ENCODE measurements at places on chromosomes 16 and 17. TPM values are rescaled to one million over a fixed set of nuclear protein-coding genes. Genes with fewer than 3 reads are reported as not detected.

DNA sequence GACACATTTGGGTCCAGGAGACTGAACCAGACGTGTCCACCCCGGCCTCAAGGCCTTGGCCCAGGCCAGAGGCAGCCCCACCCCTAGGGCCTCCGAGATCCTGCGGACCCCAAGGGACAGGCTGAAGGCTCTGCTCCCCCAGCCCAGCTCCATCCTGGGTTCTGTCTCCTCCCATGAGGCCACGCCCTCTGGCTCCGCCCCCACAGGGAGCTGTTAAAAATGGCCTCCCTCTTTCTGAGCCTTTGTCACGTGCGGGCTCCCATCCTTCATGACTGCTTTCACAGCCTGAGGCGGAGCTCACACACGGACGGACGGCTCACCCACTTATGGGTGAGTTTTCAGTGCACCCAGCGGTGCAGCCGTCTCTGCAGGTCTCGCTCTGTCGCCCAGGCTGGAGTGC lies 6.5 kb upstream of the CACNA1H start:
- no peak for DNase-seq

DNA sequence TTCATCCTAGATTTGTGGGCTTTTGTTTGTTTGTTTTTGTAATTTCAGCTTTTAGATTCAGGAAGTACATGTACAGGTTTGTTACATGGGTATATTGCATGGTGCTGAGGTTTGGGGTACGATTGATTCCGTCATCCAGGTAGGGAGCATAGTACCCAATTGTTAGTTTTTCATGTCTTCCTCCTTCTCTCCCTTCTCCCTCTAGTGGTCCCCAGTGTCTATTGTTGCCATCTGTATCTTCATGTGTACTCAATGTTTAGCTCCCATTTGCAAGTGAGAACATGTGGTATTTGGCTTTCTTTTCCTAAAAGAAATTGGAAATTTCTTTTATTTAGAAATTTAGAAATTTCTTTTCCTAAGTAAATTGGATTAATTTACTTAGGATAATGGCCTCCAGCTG lies 37.1 kb upstream of the BCAS3 start:
- peak; percentile 11 for DNase-seq

DNA sequence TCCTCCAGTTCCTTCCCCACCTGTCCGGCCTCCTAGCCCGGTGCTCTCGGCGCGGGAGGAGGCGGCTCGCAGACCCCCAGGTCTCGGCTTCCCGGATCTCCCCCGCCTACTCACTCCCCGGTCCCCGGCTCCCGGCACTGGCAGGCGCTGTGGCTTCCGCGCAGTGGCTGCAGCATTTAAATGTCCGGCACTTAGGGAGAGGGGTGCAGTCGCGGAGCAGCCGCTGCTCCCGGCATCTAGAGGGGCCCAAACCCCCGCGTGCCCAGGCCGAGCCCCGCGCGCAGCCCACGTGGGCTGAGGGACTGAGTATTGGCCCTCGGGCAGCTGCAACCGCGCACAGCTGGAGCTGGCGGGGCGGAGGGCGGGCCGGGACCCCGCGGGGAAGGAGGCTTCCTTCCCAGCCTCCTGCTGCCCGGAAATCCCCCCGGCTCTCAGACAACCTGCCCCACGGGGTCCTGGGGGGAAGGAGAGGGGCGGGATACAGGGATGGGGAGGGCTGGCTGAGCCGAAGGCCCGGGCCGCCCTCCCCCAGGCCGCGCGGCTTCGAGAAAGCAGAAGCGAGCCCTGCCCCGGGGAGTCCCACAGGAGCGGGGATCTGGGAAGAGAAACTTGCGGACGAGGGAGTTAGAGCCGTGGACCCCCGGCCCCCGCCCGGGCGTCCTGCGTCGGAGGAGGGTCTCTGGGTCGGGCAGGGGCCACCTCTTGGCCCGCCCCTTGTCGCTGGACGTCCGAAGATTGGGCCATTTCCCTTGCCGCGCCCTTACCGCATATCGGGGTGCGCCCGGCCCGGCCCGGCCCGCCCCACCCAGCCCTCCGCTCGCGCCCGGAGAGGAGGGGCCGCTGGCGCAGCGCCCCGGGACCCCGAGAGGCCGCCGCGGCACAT lies at the start of gene MMP25:
Gene MMP25, plus strand, starts transcription at position 804 of the 883 bp plus-strand sequence. CDS start 357 bp downstream, outside the sequence.
- DNase-seq = no peak

- DNase-seq = peak; percentile 26
Measured at GRCh38 chr16:77674888-77675287, 47.4 kb upstream of the NUDT7 start.

ITGAL gene
- total RNA-seq = not detected

TNFSF13 gene
- total RNA-seq = 31.9 TPM

CASKIN1 gene
- total RNA-seq = 0.15 TPM

C17orf67 gene
- 0.30 TPM for total RNA-seq

DNA sequence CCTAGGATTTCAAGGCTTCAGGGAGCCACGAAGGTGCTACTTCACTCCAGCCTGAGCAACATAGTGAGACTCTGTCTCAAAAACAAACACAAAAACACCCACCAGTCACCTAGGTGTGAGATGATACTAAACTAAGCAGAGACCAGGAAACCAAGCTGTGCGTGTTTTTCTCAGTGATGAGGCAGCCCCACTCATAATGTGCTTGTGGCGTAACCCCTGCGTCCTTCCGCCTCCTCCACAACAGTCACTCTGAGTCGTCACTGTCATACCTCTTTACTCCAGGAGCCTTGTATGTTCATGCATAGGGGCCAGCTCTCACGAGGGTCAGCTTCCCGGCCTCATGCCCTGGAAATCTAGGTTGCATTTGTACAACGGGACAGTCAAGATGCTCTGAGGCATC lies 31.1 kb upstream of the SLC47A1 start:
- no peak for DNase-seq

DNA sequence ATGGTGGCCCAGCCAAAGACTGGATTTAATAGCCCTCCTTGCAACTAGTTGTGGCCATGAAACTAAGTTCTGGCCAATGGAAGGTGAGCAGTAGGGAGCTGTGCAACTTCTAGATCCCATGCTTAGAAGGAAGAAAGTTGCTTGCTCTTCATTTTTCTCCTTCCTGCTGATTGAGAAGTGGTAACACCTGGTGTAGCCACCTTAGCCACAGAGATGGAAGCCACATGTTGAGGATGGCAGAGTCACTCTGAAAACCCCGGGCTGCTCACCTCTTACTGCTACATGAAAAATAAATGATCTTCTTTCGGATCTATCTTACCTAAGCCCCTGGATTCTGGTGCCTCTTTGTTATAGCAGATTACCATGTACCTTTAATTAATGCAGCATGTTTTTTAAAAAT lies 10.3 kb upstream of the ATP5MC1 start:
- DNase-seq = no peak

DNA sequence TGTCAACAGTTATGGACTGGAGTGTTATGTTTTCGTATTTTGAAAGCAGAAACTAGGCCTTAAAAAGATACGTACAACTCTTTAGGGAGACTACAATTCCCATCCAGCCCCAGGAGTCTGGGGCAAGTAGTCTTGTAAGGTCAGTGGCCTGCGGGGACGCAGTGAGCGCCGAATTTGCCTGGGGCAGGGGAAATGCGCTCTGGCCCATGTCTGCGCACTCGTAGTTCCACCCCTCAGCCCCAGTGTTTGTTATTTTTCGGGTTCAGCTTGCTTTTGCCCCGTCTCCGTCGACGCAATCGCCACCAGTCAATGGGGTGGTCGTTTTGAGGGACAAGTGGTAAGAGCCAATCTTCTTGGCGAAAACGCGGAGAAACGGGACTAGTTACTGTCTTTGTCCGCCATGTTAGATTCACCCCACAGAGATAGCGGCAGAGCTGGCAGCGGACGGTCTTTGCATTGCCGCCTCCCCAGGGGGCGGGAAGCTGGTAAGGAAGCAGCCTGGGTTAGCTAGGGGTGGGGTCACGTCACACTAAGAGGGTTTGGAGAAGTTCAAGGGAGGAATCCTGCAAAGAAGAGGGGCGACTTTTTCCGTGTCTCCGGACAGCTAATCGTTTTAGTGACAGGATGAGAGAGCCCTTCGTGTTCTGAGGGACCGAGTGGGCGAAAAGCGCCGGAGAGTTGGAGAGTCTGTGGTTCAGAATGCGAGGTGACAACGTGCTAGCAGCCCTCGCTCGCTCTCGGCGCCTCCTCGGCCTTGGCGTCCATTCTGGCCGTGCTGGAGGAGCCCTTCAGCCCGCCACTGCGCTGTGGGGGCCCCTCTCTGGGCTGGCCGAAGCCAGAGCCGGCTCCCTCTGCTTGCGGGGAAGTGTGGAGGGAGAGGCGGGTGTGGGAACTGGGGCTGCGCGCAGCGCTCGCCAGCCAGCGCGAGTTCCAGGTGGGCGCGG lies 1.1 kb upstream of the BRCA1 start:
- DNase-seq = no peak

DNA sequence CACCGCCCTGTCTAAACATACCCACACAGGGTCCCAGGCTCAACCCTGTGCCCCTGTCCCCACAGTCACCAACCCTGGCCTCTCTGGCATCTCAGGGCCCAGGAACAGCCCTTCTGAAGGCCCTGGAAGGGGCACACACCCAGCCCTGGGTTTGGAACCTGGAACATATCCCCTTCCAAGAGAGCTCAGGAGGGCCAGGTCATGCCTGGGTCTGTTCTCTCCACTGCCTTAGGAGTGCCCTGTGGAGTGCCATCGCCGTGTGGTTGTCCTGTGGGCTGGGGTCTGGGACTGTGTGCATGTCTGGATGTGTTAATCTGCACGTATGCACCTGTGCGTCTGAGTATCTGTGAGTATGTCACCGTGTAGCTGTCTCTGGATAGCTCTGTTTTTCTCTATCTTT lies 45.2 kb upstream of the ACSM2B start:
- DNase-seq = no peak

HS3ST3B1 gene
- 7.9 TPM for total RNA-seq

GRCh38 chr17:73713136-73713535 lies 68.9 kb upstream of the SDK2 start:
- DNase-seq = no peak

TGFB1I1 gene
- 31.4 TPM for total RNA-seq

GRCh38 chr16:58105631-58106030 lies 23.6 kb downstream of the CFAP20 start:
- peak; percentile 68 for DNase-seq

APRT gene
- total RNA-seq = 98.3 TPM

GRCh38 chr16:10558305-10558704 lies 22.1 kb downstream of the EMP2 start:
- no peak for DNase-seq

DNA sequence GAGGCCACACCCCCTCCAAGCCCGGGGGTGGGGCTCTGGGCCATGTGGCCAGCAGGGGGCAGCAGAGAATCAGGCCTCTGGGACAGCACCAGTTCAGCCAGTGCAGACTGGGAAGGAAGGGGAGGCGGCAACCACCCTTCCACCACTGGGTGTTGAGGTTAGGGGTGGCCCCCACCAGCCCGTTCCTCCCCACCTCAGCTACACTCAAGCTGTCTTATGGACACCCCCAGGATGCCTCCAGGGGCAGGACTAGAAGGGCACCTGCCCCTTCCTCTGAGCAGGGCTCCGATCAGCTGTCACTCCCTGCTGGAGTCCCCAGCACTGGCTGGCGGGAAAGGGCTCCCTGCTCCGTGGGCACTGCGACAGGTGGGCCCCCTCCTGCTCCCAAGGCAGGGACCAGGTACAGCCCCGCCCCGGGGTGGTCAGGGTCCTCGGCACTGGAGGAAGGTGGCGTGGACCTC lies 21.8 kb downstream of the KATNB1 start:
- DNase-seq = peak; percentile 44

UBFD1 gene
- total RNA-seq = 107 TPM

DNA sequence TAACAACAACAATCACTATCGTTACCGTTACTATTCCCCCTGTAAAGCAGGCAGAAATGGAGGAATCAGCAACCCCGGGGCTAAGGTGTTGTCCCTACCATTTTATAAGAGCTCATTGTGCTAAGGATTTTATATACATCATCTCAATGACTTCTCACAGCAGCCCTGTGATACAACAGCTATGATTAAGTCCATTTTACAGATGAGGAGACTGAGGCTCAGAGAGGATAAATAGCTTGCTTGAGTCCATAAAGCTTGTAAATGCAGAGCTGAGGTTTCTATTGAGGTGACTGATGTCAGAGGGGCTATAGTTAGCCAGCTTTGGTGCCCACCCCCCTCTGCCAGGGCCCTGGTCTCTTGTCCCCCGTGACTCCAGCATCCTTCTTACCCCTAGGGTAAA lies 16.7 kb upstream of the PDK2 start:
- DNase-seq = no peak

ACOX1 gene
- total RNA-seq = 104 TPM

Measured in renal cortical epithelial cell (primary cell).